ENCODE measurements at places on chromosomes 7 and 10.

GRCh38 chr10:97520520-97520919, 21.8 kb downstream of the UBTD1 start:
- H3K27me3 ChIP-seq: peaks cover 4% of the 10 kb centered on the region
- H3K4me3 ChIP-seq: no peak overlapping the region
- H3K27ac ChIP-seq: no peak overlapping the region
- no peaks in the 10 kb centered on the region for H3K36me3 ChIP-seq

DNA sequence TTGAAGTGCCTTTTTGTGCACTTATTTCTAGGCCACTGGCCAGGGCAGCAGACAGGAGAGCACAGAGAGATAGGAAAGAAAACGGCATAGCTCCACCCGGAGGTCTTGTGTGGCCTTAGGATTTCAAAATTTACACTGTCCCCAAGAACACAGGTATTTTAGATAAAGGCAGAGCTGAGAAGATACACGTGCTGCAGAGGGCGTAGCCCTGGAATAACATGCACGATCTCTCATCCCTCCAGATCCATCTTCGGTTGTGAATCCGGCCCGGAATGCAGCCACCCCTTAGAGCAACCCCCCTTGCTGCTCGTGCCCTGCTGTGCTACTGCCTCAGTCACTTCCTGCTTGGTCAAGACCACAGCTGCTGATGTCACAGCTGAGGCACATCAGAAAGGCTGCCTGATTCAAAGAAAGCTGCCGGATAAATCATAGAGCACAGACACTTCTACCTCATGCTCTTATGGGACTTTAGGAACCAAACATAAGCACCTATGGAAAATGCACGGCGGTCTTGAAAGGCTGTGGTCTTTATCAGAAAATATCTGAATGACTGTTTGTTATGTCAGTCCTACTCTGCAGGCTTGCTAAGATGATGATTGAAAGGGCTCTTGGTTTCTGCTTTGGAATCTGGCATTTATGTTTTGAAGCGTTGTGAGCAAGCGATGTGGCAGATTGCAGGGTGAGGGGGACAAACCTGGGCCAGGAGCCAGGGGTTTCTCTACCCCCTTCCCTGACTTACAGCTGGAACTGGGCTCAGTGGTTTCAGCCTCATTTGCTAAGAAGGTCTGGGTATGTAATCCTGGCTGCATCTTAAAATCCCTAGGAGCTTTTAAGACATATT, 152.0 kb downstream of the SVIL start:
- H3K4me1 ChIP-seq: peaks cover 36% of the 10 kb centered on the region
- peak; percentile 68 for DNase-seq
- H3K36me3 ChIP-seq: peaks cover 15% of the 10 kb centered on the region
- peak overlapping the region; percentile 68 for H3K27ac ChIP-seq

- no peak for DNase-seq
- H3K4me1 ChIP-seq: no peaks in the 10 kb centered on the region
- H3K4me3 ChIP-seq: no peak overlapping the region
Measured at GRCh38 chr7:137606061-137606674, 240.6 kb downstream of the DGKI start.

DNA sequence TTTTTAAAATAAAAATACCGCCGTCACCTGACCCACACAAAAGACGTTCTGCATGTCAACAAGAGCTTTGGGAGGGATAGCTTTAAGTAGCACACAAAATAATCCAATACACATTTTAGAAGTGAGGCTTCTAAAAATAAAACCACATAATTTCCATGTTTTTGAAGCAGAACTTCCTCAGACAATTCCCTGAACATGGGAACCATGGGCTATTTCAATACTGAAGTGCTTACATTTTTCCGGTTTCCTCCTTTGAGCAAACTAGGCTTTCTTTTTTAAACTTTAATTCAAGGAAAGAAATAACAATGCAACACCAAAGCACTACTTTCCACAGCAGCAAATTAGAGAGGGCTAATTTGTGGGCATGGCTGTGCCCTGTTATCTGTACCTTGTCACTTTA, 59.9 kb downstream of the ELMO1 start:
- no peak overlapping the region for H3K4me3 ChIP-seq
- H3K27me3 ChIP-seq: no peaks in the 10 kb centered on the region
- no peak overlapping the region for H3K27ac ChIP-seq
- no peaks in the 10 kb centered on the region for H3K36me3 ChIP-seq
- H3K4me1 ChIP-seq: peaks cover 47% of the 10 kb centered on the region

DNA sequence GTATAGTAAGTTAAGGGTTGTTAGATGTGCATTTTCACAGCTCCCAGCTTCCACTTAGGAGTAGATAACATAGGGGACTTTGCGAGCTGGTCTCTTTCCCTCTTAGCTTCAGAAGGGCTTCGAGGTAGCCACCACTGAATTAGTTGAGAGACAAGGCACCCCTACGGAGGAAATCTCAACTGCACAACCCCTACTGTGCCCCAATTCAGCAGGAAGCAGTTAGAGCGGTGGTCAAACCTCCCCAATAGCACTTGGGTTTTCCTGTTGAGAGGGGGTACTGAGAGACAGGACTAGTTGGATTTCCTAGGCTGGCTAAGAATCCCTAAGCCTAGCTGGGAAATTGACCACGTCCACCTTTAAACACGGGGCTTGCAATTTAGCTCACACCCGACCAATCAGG, 1.1 kb upstream of the HERPUD2 start:
- H3K27ac ChIP-seq: peak overlapping the region; percentile 98
- peak overlapping the region; percentile 93 for H3K4me3 ChIP-seq
- H3K36me3 ChIP-seq: peaks cover 8% of the 10 kb centered on the region
- peaks cover 49% of the 10 kb centered on the region for H3K4me1 ChIP-seq
- DNase-seq: no peak
- no peaks in the 10 kb centered on the region for H3K27me3 ChIP-seq

DNA sequence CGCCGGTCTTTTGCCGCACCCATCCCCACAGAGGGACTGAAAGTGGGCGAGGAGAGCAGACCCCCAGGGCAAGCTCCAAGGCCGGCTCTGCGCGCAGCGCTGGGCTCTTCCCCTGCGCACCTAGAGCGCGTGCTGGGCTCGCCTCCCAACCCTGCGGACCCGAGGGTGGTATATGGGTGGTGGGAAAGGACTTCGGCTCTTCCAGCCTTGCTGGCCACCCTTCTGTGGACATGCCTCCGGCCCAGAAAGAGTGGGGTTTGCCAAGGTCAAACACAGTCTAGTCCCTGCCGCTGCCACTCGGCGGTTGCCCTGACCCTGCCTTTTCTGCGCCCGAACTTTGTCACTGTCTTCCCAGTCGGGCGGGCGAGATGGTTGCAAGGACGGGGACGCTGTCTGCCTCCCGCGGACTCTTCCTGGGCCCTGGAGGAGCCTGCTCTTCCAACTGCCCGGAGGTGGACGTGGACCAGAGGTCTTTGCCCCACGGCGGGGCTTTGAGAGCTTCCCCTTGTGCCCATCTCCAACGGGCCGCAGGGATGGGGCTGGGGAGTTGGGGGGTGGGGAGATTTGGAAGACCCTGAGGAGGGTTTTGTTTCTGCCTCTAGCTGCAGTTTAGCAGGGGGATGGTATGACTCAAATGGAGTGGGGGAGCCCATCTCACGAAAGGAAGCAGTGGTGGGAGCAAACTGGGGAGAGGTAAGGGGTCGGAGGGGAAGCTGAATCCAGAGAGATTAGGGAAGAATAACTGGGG, 1.5 kb downstream of the ADCY1 start:
- no peak for DNase-seq
- no peak overlapping the region for H3K4me3 ChIP-seq
- H3K27me3 ChIP-seq: peaks cover 44% of the 10 kb centered on the region
- no peaks in the 10 kb centered on the region for H3K36me3 ChIP-seq
- H3K4me1 ChIP-seq: no peaks in the 10 kb centered on the region

DNA sequence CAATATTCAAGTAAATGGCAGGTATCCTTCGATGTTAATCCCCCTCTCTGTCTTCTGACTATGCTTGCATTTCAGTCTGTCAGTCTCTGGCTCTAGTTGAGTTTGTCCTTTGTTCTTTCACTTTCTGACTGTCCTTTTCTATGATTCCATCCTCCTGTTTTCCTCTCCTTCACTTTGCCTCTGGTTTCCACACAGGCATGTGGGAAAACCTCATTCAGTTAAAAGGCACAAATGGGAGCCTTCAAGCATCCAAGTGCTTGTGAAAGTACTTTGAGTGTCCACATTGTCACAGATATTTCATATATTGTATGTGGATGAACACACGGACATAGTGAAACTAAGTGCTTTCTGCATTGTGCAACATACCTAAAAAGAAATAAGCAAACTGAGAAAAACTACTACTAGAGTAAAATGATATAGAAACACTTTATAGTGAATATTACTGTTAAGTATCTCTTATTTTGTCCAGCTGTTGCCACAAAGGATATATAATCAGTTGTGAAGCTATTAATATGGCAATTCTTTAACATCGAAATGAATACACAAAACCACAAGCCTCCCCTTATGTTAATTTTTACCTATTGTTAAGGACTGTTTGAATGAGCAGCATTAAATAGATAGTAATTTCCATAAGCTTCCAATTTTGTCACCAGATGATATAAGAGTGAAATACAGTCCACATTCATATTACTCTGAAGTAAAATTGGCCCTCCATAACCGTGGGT, 71.7 kb downstream of the NRBF2 start:
- DNase-seq: no peak
- H3K4me3 ChIP-seq: peak overlapping the region; percentile 30
- no peaks in the 10 kb centered on the region for H3K27me3 ChIP-seq
- peaks cover 42% of the 10 kb centered on the region for H3K4me1 ChIP-seq
- H3K36me3 ChIP-seq: peaks cover 19% of the 10 kb centered on the region

- no peak overlapping the region for H3K27ac ChIP-seq
- H3K4me3 ChIP-seq: no peak overlapping the region
- H3K36me3 ChIP-seq: no peaks in the 10 kb centered on the region
- peaks cover 21% of the 10 kb centered on the region for H3K4me1 ChIP-seq
- DNase-seq: no peak
Measured at GRCh38 chr10:13991353-13991752, 339.4 kb downstream of the FRMD4A start.

- H3K27me3 ChIP-seq: peaks cover 28% of the 10 kb centered on the region
- H3K4me3 ChIP-seq: no peak overlapping the region
- H3K27ac ChIP-seq: no peak overlapping the region
- H3K36me3 ChIP-seq: no peaks in the 10 kb centered on the region
- no peak for DNase-seq
Measured at GRCh38 chr10:116710076-116710475, 32.3 kb downstream of the HSPA12A start.

DNA sequence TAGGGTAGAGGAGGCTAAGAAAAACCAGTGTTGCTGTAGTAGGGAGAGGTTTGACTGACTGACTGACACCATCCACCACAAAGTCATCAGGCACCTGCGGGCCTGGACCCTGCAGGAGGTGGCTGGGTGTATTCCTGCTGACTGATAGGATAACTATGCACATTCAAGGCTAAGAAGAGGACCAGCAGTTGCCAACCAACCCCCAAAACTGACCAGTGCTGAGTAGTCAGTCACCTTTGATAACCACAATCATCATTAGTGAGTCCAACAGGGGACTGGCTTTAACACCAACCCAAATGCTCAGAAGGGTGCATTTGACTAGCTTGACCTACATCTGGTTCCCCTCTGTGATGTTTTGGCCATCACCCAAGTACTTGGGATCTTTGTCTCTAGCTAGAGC, 30.5 kb downstream of the PLXNA4 start:
- no peak overlapping the region for H3K4me3 ChIP-seq
- no peak for DNase-seq
- H3K4me1 ChIP-seq: peaks cover 3% of the 10 kb centered on the region
- peaks cover 4% of the 10 kb centered on the region for H3K27me3 ChIP-seq
- peaks cover 2% of the 10 kb centered on the region for H3K36me3 ChIP-seq

DNA sequence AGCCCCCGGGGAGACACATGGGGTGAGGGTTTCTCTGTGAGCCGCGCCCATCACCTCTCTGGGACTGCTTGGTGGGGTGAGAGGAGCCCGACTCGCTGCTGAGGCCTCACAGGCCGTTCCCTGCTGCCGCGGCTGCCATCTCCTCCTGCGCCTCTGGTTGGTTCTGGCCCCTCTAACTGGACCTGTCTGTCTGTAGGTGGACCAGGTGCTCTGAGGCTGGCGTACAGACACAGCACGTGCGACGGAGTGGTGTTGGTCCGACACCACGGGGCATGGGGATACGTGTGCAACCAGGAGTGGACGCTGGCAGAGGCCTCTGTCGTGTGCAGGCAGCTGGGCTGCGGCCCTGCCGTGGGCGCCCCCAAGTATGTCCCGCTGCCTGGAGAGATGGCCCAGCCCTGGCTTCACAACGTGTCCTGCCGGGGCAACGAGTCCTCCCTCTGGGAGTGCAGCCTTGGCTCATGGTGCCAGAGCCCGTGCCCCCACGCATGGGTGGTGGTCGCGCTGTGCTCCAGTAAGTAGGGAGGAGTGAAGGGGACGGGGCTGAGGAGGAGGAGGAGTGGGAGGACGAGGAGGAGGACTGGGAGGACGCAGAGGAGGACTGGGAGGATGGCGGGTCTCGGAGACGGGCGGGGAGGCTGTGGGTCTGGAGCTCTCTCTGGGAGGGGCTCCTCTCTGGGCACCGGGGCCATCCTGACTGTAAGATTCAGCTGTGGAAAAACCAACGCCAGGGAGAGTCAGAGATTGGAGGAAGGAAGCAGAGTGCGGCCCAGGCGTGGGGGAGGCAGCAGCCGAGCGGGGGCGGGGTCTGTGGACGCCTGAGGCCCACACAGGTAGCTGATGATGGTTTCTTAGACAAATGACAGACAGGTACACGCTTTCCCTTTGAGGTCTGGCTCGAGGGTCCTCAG, 2.6 kb downstream of the SCART1 start:
- H3K27me3 ChIP-seq: no peaks in the 10 kb centered on the region
- H3K4me3 ChIP-seq: no peak overlapping the region
- H3K36me3 ChIP-seq: no peaks in the 10 kb centered on the region
- H3K4me1 ChIP-seq: no peaks in the 10 kb centered on the region

- H3K36me3 ChIP-seq: no peaks in the 10 kb centered on the region
- H3K4me3 ChIP-seq: no peak overlapping the region
- no peaks in the 10 kb centered on the region for H3K4me1 ChIP-seq
- no peak for DNase-seq
Measured at GRCh38 chr7:155867734-155868400, 55.6 kb upstream of the SHH start.

DNA sequence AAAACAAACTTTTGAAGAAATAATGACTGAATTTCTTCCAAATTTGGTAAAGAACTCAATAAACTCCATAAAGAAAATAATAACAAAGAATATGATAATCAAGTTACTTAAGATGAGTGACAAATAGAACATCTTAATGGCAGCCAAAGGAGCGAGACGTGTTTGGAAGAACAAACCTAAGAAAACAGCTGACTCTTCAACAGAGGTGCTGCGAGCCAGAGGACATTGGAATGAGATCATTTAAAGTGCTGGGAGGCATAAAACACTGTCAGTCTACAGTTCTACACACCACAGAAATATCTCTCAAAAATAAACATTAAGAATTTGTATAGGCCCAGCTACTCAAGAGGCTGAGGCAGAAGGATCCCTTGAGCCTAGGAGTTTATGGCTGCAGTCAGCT, 443.5 kb downstream of the PAXIP1 start:
- DNase-seq: no peak
- no peaks in the 10 kb centered on the region for H3K36me3 ChIP-seq
- no peaks in the 10 kb centered on the region for H3K27me3 ChIP-seq
- no peak overlapping the region for H3K27ac ChIP-seq
- no peak overlapping the region for H3K4me3 ChIP-seq

Measured in activated CD4-positive, alpha-beta memory T cell treated with anti-CD3 and anti-CD28 coated beads for 36 hours (primary cell).